ENCODE measurements at places on chromosomes 2 and 18.

GRCh38 chr18:7600528-7601245, 33.6 kb downstream of the PTPRM start:
- no peak for DNase-seq

- no peak for DNase-seq
Observed at GRCh38 chr2:127874378-127875269, 11.1 kb downstream of the AMMECR1L start.

GRCh38 chr2:47073641-47074040, 81.5 kb downstream of the STPG4 start:
- DNase-seq = no peak

GRCh38 chr18:12589448-12589847, 68.5 kb downstream of the SPIRE1 start:
- no peak for DNase-seq

GRCh38 chr2:140552634-140553033, 1578.2 kb downstream of the LRP1B start:
- DNase-seq = no peak

- DNase-seq = no peak
Observed at GRCh38 chr18:8724452-8724851, 19.1 kb downstream of the MTCL1 start.

DNA sequence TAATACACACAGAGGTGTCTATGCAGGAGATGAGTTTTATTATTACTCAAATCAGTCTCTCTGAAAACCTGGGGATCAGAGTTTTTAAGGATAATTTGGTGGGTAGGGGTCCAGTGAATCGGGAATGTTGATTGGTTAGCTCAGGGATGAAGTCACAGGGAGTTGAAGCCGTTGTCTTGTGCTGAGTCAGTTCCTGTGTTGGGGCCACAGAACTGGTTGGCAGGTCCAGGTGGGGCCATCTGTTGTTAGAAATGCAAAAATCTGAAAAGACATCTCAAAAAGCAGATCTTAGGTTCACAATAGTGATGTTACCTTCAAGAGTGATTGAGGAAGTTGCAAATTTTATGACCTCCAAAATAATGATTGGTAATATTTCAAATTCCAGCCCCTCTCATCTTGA, 86.9 kb downstream of the VSNL1 start:
- DNase-seq = no peak

- no peak for DNase-seq
Observed at GRCh38 chr18:60552948-60553347, 180.4 kb upstream of the MC4R start.

- no peak for DNase-seq
Observed at GRCh38 chr18:22233266-22233665, 63.9 kb downstream of the GATA6 start.

DNA sequence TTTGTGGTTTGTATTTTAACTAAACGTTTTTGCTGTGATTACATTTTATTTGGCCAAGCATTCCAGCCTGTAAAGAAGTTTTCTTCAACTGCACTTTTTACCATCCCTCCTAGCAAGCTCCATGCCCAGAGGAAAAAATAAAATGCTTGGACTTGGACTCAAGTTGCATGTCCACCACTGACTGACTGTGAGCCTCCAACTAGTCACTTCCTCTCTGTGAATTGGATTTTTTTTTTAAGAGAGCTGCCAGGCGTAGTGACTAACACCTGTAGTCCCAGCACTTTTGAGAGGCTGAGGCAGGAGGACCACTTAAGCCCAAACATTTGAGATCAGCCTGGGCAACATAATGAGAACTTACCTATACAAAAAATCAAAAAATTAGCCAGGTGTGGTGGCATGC, 1185.2 kb upstream of the PIK3C3 start:
- no peak for DNase-seq

- no peak for DNase-seq
Observed at GRCh38 chr2:236565879-236566402, 3.7 kb upstream of the ACKR3 start.

GRCh38 chr2:197596766-197597165, 78.6 kb downstream of the RFTN2 start:
- DNase-seq = no peak

DNA sequence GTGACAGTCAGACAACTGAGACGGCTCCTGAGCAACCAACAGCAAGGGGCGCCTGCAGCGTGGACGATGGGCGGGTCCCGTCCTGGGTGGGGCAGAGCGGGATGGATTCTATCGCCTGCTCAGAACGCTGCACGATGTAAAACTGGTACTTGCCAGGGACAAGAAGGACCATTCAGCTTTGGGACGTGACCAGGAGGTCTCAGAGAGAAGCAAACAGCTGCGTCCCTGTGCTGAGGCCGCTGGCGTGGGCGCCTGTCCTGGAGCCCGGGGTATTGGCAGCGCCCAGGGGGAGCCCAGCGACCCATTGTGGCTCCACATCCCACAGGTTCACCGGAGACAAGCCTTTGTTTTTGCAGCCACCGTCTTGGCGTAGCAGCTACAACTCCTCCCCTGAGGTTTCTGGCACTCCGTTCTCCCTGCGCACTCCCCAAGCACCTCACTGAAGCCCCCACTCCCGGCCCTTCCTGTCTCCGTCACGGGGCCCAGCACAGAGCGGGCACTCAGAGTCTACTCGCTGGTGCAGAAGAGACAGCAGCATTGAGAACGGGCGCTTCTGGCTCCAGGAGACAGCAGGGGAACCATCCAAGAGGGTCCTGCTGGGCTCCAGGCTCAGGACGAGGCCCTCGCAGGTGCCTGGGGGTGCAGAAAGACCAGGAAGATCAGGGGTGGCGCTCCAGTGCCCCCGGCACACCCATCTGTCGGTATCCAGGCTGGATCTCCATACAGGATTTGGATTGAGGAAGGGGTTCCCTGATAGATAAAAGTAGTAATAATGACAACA, 22.1 kb upstream of the KCNG2 start:
- no peak for DNase-seq

GRCh38 chr2:82636402-82637020, 1822.6 kb downstream of the SUCLG1 start:
- peak; percentile 43 for DNase-seq

DNA sequence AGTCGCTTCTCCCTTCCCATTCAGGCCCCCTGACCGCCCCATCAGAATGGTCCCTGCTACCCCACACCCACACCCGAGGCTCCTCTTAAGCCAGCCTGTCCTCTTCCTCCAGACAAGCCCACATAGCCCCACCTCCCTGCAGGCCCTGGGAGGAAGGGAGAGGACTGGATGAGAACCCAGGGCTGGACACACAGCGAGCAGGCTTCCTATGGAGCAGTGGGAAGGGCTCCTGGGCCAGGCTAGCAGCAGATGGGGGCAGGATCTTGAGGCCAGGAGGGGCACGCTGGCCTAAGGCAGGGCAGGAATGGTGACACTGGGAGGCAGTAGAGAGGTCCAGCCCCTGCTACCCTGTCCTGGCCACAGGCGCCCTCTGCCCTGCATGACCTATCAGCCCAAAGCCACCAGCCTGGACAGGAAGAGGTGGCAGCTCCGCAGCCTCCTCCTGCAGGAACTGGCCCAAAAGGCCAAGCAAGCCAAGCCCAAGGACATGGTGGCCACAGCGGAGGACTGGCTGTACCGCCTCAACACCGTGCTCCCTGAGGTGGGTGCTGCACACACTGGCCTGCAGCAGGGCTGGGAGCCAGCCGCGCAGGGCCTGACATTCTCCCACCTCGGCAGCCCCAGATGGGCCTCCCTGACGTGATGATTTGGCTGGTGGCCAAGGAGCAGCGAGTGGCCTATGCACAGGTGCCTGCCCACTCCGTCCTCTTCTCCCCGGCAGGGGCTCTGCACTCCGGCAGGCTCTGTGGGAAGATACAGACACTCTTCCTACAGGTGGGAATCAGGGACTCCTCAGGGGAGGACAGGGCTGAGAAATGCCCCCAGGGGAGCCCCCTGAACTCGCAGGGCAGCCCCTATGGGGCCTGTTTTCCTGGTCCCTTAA, 43.3 kb downstream of the FER1L5 start:
- DNase-seq = no peak

GRCh38 chr2:58762176-58762781, 521.2 kb upstream of the FANCL start:
- peak; percentile 24 for DNase-seq

DNA sequence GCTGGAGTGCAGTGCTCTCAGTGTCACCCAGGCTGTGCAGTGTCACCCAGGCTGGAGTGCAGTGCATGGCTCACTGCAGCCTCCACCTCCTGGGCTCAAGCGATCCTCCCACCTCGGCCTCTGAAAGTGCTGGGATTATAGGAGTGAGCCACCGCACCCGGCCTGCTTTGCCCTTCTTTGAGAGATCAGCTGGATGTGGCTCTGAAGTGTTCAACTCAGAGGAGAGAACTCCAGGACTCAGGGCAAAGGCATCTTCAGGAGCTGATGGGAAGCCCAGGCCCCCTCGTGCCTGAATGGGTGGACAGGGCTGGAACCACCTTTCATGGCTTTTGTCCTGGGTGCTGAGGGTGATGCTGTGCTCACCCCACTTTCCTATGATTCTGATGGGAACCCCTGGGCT, 52.0 kb upstream of the HAAO start:
- DNase-seq = no peak

- DNase-seq = no peak
Observed at GRCh38 chr18:70029163-70029562, 81.5 kb upstream of the CD226 start.
